Stimulated activated CD8-positive, alpha-beta memory T cell treated with anti-CD3 and anti-CD28 coated beads, Interleukin-7, amount 100 ng/mL, for 1 hour (primary cell): ENCODE measurements at places on chromosomes 1 and 21.

- no peak for DNase-seq
Observed at GRCh38 chr1:21607549-21608529, 61.3 kb downstream of the RAP1GAP start.

GRCh38 chr1:247357052-247357780 is 25.5 kb upstream of the ZNF496 start:
- no peak for DNase-seq

DNA sequence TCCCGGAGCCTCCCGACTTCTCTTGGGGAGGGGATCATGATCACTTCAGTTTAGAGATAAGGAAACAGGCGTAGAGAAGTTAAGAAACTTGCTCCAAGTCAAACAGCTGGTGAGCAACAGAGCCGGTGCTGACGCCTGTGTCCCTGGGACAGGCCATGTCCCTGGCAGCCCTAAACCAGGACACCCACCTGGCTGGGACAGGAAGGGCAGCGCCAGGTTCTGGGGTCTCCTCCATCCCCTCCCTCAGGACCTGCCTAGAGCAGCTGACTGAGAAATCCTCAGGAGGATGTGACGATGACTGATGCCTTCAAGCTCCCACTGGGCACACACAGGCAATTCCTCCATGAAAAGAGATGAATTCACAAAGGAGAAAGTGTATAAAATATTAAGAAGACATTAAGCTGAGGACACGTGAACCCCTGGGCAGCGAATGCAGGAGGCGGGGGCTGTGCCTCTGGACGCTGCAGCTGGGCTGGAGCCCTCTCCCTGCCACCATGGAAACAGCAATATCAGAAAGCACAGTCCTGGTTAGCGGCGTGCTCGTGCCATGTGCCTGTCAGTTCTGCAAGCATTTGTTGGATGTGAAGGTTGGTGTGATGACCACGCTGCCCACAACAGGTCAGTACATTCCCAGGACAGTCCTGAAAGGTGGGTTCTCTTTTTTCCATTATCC is 40.1 kb upstream of the C1orf174 start:
- DNase-seq, result no peak

DNA sequence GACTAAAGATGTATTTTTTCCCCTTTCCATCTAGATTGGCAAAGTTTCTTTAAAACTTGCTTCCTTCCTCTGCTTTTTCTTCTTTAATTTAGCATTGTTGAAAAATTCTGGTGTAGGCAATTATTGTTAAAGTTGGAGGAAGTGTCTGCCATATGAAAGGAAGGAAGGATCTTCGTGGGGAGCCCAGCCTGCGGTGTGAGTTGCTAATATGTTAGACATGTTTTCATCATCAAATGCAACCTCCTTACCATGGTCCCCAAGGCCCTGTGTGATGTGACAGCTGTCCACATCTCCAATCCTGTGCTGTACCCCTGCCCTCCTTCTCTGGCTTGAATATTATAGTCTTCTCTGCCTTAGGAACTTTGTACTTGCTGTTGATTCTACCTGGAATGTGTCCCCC is 81.0 kb upstream of the ZBTB18 start:
- no peak for DNase-seq

- no peak for DNase-seq
Observed at GRCh38 chr1:237655778-237656177, 234.9 kb downstream of the ZP4 start.

DNA sequence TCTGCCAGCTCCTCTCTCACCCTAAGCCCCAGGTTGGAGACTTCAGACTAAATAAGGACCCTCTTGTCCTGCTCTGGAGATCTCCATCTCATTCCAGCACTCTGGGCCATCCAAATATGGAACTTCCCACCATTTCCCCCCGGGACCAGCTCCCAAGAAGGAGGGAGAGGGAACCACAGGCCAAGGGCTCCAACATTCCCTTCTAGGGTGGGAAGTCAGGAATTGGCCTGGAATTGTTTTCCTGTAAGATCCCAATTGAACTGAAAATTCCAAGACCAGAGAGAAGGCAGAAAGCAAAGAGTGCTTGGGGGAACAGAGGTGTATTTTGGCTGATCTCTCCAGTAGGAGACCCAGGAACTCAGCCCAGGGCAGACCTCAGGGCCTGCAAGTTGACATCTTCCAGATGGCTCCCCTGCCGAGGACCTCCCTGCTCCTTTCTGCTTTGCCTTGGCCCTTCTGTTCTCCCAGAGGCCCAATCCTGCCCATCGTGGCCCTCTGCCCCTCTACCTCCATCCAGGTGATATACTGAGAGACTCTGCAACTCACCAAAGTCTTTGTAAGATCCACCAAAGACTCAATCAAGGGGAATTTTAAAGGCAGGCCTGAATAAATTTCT is 14.9 kb downstream of the CSRP1 start:
- no peak for DNase-seq

DNA sequence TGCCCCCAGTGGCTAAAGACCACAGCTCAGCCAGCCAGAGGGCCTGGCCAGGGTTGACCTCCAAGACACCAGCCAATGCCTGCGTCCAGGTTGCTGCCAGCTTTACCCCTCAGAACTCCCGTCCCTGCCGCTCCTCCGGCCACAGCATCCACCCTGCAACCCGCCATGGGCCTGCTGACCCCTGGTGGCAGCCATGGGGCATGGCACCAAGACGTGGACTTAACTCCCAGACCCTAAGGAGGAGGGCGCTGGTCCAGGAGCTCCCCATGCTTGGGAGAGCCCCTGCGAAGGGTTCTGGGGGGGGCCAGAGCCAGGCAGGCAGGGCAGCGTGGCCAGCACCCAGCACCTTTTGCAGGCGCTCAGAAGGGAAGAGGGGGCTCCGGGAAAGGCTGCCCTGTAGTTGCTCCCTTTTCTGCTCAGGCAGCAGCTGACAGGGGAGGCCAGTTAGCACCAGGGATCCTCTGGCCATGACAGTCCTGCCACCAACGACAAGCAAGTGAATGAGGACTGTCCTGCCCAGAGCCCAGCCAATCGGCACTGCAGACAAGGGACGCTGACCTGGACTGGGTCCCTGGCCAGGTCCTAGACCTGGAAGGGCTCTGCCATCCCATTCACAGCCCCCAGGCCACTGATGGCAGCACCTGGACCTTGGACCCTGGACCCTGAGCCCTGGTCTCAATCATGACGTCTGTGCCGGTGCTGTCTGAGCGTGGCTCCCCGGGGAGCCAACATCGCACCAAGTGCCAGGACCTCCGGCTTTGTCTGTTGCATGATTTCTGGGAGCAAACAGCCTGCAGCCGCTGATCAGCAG is 246.2 kb downstream of the NPHP4 start:
- DNase-seq, result peak; percentile 45

GRCh38 chr1:24459551-24460266 is 42.9 kb upstream of the RCAN3 start:
- no peak for DNase-seq

DNA sequence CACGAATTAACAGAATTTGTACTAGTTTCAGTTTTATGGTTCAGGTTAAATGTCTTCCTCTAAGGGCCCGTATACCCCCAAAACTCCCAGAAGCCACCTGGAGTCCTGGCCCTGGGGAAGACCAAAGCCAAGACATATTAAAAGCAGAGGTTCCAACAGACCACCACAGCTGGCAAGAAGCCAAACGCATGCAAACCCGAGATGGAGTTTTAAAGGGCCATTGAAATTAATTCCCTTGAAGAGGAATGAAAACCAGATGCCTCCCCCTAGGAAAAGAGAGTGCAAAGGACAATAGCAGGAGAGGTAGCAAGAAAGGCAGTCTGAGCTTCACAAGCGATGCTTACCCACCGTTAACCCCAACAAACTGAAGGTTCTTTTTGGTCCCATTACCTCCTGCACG is 48.1 kb downstream of the KANK4 start:
- no peak for DNase-seq

GRCh38 chr1:67601539-67601938 is 83.5 kb upstream of the GADD45A start:
- DNase-seq, result no peak

DNA sequence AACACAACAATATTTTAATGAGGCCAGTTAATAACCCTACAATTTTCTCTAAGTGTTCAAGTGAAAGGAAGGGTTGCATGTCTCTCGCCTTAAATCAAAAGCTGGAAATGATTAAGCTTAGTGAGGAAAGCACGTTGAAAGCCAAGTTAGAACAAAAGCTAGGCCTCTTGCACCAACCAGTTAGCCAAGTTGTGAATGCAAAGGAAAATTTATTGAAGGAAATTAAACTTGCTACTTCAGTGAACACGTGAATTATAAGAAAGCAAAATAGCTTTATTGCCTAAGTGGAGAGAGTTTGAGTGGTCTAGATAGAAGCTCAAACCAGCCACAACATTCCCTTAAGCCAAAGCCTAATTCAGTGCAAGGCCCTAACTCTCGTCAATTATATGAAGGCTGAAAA is 135.6 kb downstream of the DUSP10 start:
- DNase-seq, result no peak

DNA sequence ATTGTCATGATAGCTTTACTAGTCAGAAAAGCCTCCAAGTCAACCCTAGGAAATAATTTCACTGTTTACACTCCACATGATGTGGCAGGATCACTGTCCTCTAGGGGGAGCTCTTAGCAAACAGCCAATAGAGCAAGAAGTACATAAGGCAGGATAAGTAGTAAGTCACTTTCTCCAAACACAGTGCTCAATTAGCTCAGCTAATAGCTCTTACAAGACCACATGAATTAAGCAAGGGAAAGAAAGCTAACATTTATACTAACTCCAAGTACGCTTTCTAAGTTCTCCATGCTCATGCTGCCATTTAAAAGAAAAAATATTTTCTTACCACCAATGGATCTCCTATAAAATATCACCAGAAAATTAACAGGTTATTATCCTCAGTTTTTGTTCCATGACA is 66.9 kb upstream of the LRIF1 start:
- DNase-seq, result peak; percentile 15

GRCh38 chr1:29703596-29704370 is 467.5 kb downstream of the PTPRU start:
- DNase-seq, result no peak

- DNase-seq, result no peak
Observed at GRCh38 chr1:168640182-168640581, 63.8 kb downstream of the XCL1 start.

GRCh38 chr1:78383923-78384322 is 106.9 kb upstream of the PTGFR start:
- DNase-seq, result no peak

- no peak for DNase-seq
Observed at GRCh38 chr21:40164905-40165772, 297.9 kb downstream of the PCP4 start.

GRCh38 chr1:88219521-88219920 is 464.6 kb upstream of the PKN2 start:
- DNase-seq, result no peak

GRCh38 chr21:36976882-36977651 is 10.6 kb upstream of the HLCS start:
- no peak for DNase-seq

GRCh38 chr1:106651028-106651762 is 405.3 kb upstream of the PRMT6 start:
- DNase-seq, result no peak

- DNase-seq, result no peak
Observed at GRCh38 chr1:175192111-175192629, 406 bp downstream of the KIAA0040 start.

DNA sequence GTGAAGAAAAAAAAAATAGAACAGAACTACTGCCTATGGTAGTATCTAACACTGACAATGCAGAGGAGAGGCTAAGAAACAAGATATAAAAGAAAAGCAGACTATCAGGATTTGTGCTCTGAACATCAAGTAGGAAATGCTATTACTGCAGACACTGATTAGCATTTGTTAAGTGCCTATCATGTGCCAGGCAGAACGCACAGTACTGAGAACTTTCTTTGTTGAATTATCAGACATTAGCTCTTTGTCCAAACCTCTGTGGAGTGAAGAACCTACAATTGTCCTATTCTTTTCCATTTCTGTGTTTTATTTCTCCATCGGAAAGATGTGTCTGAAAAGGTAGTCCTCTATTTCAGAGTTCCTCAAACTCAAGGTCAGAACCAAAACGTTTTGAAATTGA is 30.5 kb upstream of the DISP1 start:
- DNase-seq, result no peak

DNA sequence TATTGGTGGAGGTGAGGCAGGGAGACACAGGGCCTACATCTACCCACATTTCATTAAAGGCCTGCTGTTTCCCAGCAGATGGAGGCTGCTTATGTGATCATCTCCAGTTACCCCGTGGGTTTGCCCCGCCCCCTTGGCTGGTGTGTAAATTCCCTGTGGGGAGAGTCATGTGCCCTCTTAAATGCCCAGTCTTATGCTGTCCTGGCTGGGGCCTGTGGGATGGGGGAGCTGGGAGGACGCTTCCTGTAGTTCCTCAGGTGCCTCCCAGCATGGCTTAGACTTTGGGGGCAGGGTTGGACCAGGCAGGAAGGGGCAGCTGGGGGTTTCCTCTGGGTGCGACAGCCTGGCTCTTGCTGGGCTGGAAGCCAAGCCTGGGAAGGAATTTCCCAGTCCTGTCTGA is 15.5 kb upstream of the CITED4 start:
- no peak for DNase-seq

- DNase-seq, result no peak
Observed at GRCh38 chr1:192476802-192477298, 98.7 kb upstream of the RGS1 start.

GRCh38 chr1:232893481-232894313 is 56.7 kb upstream of the NTPCR start:
- no peak for DNase-seq

GRCh38 chr1:223731133-223731770 is 18.9 kb downstream of the CAPN2 start:
- DNase-seq, result no peak

DNA sequence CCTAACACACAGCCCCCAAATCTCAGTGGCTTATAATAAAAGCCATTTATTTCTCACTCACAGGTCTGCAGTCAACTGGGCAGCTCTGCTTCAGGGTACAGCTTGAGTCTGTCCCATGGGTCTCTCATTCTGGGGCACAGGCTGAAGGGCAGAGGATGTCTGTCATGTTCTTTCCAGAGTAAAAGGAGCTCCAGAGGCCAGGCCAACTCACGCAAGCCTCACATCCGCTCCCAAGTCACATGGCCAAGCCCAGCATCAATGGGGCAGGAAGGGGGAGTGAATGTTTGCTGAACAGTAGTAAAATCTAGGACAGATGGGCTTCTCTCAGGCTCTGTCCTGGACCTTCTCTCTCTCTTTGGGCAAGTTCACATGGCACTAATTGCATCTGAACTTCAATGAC is 7.1 kb upstream of the SSBP3 start:
- DNase-seq, result no peak

DNA sequence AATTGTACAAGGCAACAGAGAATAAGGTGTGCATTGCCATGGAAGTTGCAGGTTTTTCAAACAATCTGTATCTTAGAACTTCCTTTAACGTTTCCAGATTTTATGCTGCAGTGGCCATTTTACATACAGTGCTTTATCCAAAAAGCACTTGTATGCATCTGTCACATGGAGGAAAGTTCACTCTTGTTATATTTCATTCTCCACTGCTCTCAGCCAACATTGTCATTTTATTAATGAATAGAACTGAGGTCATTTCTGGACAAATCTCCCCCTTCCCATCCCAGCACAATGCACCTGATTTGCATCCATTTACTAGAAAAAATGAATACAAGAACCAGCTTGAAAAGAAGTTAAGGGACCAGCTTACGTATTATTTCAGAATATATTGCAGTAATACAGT is 342.0 kb downstream of the USP25 start:
- no peak for DNase-seq

- no peak for DNase-seq
Observed at GRCh38 chr1:93076268-93076667, 2.8 kb upstream of the MTF2 start.

GRCh38 chr1:92989936-92990583 is 28.8 kb upstream of the DIPK1A start:
- DNase-seq, result no peak
